Activated CD8-positive, alpha-beta memory T cell treated with anti-CD3 and anti-CD28 coated beads, Interleukin-2, amount 50 U/mL, for 4 hours (primary cell): ENCODE measurements at places on chromosomes 13 and 19.

GRCh38 chr13:23087880-23088279 lies 92.9 kb upstream of the SGCG start:
- DNase-seq = no peak

- DNase-seq = no peak
Measured at GRCh38 chr19:4374498-4375163, 25.7 kb downstream of the SH3GL1 start.

DNA sequence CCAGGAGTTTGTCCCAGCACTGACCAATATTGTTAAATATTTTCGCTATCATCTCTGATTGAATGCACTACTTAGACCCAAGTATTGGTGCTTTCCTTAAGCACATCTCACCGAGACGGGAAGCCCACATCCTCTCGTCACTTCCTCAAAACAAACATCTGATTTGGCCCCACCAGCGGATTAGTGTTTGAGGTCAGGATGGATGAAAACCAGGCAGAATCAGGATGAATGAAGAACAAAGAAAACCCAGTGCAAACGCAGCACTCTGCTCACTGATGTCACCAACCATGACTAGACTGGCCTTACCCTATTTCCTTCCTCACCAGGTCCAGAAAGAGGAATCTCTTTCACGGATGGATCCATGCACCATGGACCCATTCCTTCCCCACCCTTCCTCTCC lies 6.0 kb downstream of the PLAUR start:
- DNase-seq = no peak

DNA sequence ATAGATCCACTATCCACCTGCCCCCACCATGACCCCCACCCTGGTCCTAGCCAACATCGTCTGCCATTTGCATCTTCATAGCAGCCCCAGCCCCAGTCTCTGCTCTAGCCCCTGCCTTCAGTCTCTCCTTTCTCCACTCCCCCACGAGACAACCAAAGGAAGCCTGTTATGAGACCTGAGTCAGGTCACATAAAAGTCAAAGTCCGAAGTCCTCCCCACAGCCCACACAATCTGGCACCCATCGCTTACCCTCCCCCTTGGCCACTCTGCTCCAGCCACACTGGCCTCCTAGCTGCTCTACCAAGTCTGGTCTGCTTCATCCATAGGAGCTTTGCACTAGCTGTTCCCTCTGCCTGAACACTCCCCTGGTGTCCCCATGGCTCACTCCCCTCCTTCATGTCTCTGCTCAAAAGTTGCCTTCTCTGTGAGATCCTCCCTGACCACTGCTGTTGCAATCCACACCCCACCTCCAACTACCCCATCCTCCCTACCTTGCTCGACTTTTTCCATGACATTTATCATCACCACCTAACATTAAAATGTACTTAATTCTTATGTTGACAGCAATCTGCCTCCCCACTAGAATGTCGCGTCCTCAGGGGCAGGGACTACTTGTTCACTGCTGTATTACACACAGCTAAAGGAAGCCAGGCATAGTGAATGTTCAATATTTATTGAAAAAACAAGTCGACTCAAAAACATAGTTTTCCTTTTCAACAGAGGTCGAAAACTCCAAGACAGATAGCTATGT lies 1.2 kb upstream of the PLEKHG2 start:
- no peak for DNase-seq

GRCh38 chr13:102593466-102593865 lies 3.3 kb upstream of the TPP2 start:
- DNase-seq = no peak

- DNase-seq = no peak
Measured at GRCh38 chr13:114121496-114122126, 10.8 kb downstream of the RASA3 start.

DNA sequence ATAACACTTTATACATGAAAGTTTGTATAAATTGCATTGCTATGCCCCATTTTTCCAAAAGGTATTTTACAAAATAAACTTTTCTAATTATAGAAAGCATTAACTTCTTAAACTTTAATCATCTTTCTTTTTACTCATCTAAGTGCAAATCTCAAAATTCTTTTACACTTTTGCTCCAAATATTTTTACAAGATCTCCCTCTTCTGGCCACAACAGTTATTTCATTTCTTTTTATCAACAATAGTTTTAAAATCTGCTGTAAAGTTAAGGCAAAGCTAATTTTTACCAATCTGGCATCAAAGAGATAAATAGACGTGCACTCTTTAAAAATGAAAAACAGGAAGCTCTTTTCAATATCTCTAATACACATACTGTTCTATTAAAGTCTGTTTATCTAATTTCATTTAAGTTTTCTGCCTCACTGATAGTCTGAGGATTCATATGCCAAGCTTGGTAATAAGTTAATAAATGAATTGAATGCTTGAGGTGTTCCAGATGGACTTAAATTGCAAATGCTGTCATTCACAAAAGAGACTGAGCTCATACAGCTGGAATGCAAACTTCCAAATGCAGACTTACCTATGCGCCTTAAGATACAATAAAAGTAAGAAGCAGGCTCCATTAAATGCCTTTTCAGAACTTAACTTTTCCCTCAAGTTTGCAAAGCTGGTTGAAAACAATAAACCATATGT lies 583.0 kb upstream of the ATXN8OS start:
- DNase-seq = no peak

DNA sequence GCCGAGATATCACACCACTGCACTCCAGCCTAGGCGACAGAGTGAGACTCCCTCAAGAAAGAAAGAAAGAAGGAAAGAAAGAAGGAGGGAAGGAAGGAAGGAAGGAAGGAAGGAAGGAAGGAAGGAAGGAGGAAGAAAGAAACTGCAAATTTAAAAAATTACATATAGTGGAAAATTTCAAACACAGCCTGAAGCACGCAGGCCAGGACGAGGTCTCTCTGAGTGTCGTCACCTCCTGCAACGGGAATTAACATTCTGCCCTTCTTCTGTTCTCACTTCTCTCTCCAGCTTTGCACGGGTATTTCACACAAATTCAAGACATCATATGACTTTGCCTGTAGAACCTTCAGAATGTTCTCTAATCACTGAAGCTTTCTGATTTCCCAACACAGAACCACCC lies 108.2 kb downstream of the GNG7 start:
- no peak for DNase-seq

DNA sequence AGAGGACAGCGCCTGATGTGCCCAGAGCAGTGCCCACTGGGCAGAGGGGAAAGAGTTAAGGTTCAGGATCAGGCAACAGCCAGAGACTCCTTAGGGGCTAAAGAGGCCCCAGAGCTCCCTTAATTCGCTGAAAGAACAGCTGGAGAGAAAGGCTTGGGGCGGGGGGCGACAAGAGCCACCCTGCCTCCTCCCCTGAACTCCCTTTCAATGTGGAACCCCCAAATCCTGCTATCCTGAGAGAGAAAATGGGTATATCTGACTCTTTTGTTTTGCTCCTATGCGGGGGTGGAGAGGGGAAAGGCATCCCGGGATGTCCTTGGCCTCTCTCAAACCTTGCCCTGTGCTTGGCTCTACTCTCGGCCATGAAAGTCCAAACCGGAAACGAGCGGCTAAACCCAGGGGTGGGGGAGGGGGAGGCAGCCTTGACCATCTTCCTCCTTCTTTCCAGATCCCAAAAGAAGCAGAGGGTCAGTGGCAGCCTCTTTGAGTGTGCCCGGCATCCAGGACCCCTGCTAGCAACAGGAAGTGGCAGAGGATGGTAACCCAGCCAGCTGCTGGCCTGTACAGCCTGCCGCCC lies 4.7 kb downstream of the PRKACA start:
- no peak for DNase-seq

- no peak for DNase-seq
Measured at GRCh38 chr13:38900188-38900587, 90.4 kb downstream of the STOML3 start.

GRCh38 chr19:12794196-12794941 lies 3.1 kb downstream of the JUNB start:
- DNase-seq = no peak

DNA sequence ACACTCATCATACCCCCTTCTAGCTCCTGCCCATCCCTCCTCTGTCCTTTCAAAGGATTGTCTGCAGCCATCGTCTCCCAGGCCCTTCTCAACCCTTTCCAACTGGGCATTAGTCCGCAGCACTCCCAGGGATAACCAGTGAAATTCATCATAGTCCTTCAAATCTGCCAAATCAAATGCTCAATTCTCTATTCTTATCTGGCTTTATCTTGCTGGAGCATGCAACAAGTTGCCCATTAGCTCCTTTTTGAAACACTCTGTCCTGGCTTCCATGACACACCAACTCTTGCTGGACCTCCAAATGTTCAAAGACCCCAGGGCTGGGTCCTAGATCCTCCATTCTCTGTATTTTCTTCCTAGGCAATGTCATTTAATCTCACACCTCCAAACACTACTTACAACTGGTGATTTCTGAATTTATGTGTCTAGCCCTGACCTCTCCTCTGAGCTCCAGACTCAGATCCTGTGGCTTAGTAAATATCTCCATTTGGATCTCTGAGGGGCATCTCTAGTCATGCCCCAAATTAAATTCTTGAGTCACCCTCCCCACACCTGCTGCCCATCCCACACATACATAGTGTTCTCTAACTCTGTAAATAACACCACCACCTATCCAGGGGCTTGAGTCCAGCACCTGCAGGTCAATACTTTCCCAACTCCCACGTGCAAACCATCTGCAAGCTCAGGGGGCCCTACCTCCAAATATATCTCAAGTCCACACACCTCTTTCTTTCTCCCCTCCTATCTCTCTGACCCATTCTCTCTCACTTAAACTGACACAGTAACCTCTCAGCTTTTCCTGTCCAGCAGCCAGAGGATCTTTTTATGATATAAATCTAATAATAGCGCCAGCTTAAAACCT lies 9.1 kb upstream of the ANKRD10 start:
- DNase-seq = no peak

GRCh38 chr13:32661685-32662084 lies 75.4 kb downstream of the PDS5B start:
- DNase-seq = no peak

DNA sequence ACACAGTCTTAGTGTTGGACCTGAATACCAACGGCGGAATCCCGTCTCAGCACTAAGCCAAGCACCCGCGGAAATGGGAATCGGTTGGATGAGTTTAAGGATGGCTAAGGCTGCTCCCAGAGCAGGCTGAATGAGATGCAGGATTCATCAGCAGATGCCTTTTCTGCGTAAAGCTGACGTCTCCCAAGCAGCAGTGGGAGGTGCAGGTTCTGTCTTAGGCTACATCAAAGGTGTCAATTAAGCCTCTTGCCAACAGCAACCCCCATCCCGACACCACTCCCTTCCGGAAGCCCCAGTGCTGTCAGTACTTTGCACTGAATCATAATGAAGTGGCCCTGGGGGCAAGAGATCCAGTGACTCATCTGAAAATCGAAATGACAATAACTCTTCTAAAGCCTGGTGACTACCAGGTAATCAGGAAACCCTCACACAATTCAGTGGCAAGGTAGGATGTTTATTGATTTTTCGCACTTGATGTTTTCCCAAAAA lies 275.6 kb downstream of the DCLK1 start:
- no peak for DNase-seq

DNA sequence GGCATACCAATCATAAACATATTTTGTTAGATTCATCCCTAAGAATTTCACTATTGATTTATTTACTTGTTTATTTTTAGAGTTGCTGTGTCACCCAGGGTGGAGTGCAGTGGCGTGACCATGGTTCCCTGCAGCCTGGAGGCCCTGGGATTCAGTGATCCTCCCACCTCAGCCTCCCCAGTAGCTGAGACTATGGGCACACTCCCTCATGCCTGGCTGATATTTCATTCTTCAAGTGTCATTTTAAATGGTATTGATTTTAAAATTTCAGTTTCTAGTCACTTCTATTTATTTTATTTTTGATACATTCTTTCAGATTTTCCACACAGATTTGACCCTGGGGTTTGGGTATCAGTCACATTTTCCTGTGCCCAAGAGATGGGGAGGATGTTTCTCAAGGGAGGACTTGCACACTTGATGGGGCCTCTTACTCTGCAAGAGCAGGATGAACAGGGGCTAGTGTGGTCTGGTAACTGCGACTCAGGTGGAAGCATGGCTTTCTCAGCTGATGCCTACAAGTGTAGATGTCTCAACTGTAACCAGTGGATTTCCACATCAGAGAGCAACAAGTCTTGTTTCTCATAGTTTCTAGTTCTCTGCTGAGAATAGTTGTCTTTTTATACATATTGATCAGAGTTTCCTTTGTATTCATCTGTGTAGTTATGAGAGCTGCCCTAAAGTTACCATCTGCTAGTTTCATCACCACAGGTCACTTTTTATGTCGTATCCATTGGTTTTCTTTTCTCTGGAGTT lies 40.2 kb downstream of the CCNE1 start:
- no peak for DNase-seq

DNA sequence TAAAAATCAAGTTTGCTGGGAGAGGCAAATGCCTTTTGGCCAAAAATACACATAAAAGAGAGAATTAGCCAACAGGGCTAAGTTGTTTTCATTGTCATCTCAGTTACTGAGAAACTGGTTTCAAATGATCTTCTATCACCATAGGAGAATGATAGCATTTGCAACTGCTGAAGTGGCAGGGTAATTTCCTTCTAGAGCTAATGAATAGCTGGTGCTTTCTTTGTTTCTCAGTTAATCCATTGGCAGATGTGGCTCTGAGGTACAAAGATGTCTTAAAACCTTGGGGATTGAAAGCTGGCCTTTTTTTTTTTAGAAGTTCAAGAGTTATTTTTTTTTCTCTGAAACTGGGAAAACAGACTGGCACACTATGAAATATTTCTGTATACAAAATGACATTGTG lies 332.7 kb upstream of the KLF12 start:
- no peak for DNase-seq

GRCh38 chr19:17260842-17261325 lies 3.7 kb downstream of the USHBP1 start:
- DNase-seq = peak; percentile 89

DNA sequence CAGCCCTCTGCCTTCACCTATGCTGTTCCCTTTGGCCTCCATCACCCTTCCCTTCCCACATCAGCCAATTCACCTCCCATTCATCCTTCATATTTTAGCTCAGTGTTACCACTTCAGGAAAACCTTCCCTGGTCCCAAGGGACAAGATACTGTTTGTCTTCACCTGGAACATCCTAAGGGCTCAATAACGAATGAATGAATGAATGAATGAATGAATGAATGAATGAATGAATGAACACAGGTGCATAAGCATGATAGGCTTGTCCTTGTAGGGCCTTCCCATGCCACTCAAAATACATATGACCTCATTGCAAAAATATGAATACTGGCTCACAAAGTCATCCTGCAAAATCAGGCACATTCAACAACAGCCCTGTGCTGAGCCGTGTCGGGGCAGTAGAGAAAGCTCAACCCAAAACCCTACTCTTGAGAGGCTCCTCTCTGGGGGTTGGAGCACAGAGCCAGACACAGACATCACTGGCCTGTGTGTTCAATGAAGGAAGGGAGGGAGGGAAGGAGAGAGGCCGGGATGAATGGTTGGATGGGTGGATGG lies 33.7 kb upstream of the TPM4 start:
- DNase-seq = no peak

DNA sequence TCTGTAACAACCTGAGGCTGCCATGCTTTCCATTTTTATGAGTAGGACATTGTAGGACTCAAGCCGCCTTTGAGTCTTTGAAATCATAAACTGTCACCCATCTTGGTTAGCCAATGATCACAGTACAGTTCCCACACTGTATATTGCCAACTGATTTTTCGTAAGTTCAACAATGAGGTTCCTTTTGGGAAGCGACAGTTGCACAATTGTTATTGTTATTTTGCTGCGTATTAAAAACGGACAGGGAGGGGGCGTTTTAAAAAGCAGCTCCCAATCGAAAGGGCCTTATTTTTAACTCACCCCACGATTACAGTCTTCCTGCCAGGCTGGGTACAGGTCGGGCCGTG lies 601 bp downstream of the SLC46A3 start:
- no peak for DNase-seq

GRCh38 chr13:98785405-98785804 lies 32.9 kb upstream of the SLC15A1 start:
- DNase-seq = no peak
